Motor neuron (in vitro differentiated cells): ENCODE measurements at places on chromosomes 6 and 20.
A peak's percentile ranks its signal among the peaks of the same experiment; 100 is the strongest.

DNA sequence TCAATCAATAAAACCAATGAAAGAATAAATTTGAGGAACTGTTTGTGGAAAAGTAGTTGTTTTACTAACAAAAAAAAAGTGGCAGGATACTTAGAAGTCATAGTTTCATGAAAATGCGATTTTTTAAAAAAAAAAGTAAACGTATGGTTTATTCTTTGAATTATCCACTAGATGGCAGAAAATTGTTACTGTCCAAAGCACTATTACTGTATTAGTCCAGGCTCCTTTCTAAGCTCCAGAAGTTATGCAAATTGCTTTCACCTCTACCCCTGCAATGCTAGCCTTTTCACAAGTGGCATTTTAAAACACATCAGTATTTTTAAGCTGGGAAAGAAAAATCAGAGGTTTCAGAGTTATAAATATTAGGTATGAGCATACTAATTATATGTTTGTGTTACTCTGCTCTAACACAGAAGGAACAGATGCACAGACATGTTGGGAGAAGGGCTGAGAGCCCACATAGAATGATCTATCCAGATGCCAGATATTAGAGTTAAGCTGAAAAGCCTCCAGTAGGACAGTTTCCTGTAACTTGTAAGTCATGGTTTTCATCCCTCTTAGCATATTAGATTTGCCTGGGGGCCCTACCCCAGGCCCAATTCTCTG, 63.9 kb downstream of the FHL5 start:
- peak; percentile 86 for ATAC-seq

GRCh38 chr6:106215608-106216007, 110.0 kb downstream of the ATG5 start:
- no peak for ATAC-seq

GRCh38 chr6:82906489-82906888, 159.2 kb downstream of the UBE3D start:
- ATAC-seq = peak; percentile 84

DNA sequence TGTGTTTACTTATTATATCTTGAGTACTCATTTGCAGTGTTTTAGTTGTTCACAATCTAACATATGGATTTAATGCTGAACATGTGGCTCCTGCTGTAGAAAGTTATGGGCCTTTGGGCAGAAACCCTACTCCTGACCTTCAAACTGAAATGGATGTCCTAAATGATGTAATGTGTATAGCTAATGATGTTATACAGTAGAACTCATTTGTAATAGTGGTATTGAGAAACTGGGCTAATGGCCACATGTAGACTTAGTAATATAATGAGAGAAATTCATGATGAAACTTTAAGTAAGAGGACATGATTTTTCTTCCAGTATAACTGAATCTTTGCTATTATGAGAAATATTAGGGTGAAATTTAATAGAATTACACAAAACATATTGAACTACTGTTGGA, 121.3 kb upstream of the PTPRK start:
- ATAC-seq = peak; percentile 93

DNA sequence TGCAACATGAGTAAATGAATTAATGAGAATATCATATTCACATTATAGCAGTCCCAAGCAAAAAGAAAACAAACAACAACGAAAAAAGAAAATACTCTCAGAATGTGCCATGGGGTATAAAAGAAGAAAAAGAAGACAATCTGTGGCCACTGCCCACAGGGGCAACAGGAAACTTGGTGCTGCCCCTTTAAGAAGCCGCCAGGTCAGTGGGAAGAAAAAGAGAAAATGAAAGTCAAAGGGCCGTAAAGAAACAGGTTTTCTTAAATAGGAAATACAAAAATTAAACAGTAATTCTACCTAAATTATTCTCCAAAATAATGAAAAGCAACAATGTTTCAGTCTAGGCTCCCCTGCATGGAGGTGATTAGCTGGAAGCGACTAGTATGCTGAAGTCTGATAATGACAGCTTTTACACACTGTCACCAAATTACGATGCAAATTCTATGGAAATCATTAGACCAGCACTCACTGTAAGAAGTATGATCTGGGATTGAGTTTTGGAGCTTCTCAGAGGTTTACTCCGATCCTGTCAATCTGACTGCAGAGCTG, 23.6 kb downstream of the GMDS start:
- no peak for ATAC-seq

DNA sequence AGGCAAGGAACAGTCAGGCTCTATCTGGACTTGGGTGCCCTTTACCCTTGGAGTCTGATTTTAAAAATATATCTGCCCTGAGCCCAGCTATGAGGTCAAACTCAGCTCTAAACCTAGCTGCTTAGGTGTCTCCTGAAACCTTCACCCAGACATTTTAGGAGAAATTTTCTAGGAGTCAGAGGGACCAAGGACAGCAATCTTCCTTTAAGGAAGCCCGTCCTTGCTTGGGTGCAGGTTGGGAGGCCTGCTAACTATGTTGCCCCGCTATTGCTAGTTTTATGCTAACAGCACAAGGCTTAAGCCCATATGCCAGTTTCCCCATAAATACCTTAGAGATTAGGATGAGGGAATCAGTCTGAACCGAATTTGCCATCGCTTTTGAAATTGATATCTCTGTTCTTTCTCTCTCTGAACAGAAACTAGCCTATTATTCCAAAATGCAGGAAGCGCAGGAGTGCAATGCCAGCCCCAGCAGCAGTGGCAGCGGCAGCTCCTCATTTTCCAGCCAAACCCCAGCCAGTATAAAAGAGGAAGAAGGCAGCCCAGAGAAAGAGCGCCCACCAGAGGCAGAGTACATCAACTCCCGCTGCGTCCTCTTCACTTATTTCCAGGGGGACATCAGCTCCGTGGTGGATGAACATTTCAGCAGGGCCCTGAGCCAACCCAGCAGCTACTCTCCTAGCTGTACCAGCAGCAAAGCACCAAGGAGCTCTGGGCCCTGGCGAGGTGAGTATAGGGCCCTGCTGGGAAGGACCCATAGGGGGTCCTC, 2.6 kb downstream of the VGLL2 start:
- ATAC-seq = no peak

GRCh38 chr6:45900808-45901752, 114.6 kb downstream of the CLIC5 start:
- ATAC-seq = peak; percentile 98

DNA sequence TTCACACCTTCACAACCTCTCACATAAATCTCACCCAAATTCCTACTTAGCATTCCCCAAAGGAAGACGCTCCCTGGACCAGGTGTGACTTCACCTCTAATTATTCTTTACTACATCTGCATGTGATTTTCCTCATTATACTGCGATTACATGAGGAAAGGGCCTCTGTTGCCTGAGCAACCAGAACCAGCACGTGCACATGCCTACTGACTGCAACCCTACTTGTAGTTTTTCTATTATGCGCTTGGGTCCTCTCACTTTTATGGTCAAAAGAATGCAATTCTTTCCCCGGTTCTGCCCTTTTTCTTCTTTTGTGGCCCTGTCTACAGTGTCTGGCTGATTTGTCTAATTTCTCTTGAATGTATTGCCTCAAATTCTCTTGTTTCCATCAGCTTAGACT, 20.4 kb upstream of the ANKEF1 start:
- ATAC-seq = no peak

DNA sequence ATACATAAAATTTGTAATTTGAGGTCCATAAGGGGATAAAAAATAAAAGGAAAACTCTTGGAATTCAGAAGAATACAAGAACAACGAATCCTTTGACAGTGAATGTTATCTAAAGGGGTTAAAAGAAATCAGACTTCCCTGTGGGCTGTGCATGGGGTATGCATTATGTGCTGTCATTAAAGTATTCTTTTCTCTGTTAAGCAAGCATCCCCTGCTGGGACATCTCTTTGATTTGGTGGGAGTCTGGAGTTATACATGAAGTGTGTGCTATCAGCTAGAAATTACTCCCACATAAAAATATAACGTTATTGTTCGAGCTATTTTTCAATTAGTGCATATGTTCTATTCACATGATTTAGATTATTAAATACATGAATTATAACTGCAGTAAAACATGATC, 195.2 kb downstream of the CENPW start:
- ATAC-seq = no peak

- no peak for ATAC-seq
Observed at GRCh38 chr20:59813948-59814839, 119.2 kb downstream of the SYCP2 start.

DNA sequence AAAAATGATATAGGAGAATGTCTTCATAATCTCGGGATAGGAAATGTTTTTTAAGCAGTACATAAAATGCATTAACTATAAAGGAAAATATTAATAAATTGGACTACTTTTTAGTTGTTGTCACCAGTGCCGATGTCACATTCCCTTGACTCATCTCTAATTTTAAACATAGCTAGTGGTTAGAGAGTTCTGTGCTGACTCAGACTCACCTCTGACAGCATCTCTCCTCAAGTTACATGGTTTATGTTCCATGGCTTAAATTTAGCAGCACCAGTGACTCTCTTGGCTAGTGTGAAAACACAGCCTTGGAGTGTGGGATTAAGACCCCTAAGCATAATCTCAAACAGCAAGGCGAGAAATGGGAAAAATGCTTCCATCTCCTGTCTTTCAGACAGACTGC, 311.8 kb upstream of the MMS22L start:
- peak; percentile 80 for ATAC-seq

DNA sequence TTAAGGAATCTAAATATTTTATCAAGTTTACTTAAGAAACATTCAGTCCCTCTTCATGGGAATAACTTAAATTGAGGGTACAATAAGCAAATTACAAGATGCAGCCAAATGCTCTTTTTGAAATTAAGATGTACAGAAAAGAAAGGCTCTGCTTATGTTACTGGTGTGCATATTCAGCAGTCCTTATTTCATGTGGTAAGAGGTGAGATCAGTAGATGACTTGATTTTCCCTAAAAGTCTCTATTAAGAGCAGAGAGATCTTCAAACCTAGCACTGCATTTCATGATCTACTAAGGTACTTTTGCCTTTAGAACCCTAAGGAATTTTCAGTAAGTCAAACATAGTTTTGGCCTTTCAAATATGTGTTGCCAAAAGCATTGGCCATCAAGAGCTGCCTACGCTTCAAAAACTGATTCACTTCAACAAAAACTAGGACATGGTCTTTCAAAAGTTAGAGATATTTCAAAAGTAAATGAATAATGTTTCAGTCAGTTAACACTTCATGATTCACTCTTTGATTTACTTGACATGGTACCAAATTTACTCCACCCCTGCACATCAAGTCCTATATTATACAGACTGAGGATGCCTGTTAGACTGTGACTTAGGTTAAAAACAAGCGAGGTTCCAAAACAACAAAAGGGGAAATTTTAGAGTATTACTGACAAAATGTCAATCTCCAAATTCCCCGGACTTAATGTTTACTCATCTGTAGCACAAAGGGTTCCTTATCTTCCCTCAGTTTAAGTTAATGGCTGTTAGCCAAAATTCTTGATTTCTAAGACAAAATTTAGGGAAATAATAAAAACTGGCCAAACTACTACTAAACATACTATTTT, 19.2 kb downstream of the C6orf62 start:
- no peak for ATAC-seq

- no peak for ATAC-seq
Observed at GRCh38 chr6:33126101-33126714, 50.4 kb downstream of the HLA-DPB1 start.

DNA sequence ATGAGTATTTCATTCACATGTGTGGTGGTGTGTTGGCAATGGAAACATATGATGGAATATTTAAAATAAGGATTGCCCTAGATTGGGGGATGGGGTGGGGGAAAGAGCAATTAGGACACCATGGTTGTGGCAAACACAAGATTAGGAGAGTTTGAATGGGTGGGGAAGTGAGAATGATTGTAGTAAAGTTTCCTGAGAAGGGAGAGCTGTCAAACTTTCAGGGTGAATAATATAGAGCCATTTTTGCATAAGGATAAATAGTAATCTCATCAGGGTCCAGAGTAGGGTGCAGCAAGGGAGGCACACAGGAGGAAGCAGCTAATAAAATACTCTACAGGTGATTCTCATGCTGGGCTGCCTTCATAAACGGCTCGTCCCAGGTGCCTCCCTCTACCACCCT, 294.9 kb upstream of the MARCKS start:
- no peak for ATAC-seq

DNA sequence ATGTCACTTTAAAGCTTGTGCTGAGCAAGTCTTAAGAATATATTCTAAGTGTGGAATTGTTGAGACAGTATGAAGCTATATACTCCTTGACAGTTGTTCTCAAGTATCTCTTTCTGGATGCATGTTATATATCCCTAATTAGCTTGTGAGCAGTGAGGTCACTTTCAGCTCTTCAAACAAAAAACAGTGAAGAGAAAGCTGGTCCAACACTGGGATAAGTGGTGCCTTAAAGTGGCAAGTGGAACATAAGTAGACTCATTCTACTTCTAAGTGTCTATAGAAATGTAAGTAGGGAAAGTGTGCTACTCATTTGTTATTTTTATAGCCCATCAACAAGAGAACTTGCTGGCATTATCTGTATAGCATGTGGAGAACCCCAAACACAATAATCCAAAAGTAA, 133.1 kb upstream of the BACH2 start:
- no peak for ATAC-seq

GRCh38 chr6:105560611-105561066, 157.8 kb upstream of the PREP start:
- ATAC-seq = peak; percentile 99

DNA sequence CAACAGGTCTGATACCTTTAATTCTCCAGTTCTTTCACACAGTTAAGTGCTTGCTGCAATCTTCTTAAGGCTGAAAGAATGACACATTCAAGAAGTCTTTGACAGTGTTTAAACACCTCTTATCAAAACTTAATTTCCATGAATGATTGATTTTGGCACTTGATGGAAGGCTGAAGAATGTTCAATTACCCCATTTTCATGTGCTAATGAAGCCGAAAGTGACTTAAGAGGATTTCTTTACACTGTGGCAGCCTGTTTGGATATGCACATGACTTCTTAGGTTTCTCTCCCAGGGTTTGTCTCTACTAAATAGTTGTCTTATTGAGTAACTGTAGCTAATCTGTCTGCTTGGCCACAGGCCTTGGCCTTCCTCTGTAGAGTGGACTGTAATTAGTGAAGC, 81.1 kb upstream of the PRDM1 start:
- ATAC-seq = peak; percentile 75

GRCh38 chr6:144777249-144777648, 492.1 kb downstream of the UTRN start:
- ATAC-seq = no peak

GRCh38 chr6:116251568-116252384, 2.1 kb downstream of the TSPYL4 start:
- ATAC-seq = no peak

- no peak for ATAC-seq
Observed at GRCh38 chr6:155004017-155004416, 8.9 kb downstream of the TIAM2 start.

DNA sequence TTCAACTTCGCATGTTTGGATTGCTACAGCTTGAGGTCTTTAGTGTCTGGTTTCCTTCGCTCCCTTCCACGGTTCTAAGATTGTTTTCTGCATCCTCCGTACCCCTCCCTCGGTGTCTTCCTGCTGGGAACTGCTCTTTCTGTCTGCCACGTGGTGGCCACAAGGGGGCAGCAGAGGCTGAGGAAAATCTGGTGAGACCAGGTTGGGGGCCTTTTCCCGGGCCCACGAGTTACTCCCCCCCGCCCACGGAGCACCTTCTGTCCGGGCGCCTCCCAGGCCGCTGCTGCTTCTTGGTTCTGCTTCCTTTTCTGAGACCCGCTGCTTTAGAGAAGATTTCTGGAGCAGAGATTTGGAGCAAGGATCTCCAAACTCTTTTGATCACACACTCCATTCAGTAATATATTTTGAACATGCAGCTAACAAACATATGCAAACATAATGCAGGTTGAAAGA, 21.1 kb upstream of the NOTCH4 start:
- ATAC-seq = peak; percentile 82

- no peak for ATAC-seq
Observed at GRCh38 chr20:199996-200395, 10.5 kb upstream of the DEFB128 start.
